ENCODE measurements at places on chromosomes 7 and 10.

- DNase-seq: peak; percentile 99
Measured at GRCh38 chr10:73965890-73966768, 31.8 kb upstream of the VCL start.

- no peak for DNase-seq
Measured at GRCh38 chr10:132360766-132361447, 28.9 kb downstream of the LRRC27 start.

GRCh38 chr7:47901542-47901941 lies 46.7 kb downstream of the PKD1L1 start:
- peak; percentile 19 for DNase-seq

- no peak for DNase-seq
Measured at GRCh38 chr7:32092346-32092745, 22.1 kb upstream of the PDE1C start.

GRCh38 chr10:69241575-69241974 lies 21.4 kb downstream of the HKDC1 start:
- DNase-seq: no peak

DNA sequence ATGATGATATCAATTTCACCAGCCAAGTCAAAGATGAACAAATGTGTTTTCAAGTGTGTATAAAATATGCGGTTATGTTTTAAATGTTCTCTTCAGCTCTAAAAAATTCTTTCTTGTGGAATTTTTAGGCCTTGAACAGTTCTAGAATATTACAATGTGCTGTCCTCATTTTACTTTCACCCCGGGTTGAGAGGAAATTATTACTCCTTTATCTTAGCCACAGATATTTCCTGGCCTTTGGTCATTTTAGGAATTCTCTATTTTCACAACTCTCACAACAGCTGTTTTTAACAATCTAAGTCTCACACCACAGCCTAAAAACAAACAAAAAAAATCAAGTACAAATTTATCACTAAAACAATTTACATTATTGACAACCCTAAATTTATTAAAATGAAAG lies 112.2 kb upstream of the HGF start:
- DNase-seq: no peak

- no peak for DNase-seq
Measured at GRCh38 chr10:50400694-50401093, 149.4 kb upstream of the ASAH2 start.

DNA sequence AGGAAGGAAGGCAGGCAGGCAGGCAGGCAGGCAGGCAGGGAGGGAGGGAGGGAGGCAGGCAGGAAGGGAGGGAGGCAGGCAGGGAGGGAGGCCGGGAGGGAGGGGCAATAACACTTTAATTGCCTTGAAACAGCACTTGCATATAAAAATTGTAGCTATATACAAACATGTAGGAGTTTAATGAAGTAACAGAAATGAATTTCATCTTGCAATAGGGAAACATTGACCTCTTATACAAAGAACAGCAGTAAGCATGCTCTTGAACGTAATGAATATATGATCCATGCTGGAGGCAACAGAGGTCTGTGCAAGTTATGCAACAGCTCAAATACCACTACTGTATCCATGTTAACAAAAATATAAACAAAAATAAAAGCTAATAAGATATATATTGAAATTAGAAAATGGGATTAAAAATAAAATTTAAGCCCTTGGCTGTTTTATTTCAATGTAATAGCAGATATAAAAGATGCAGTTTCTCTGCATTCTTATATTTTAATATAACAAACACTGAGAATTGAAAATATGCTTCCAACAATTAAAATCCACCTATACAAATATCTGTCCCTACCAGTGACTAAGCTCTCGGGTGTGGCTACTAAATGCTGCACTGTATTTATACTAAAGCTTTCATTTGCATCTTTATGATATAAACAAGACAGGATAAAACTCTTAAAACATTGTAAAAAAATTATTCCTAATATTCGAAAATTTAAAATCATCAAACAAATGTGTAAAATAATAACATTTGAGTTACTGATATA lies 50.3 kb downstream of the CACNA2D1 start:
- DNase-seq: no peak

- DNase-seq: peak; percentile 99
Measured at GRCh38 chr10:24920907-24921881, 31.2 kb downstream of the PRTFDC1 start.

GRCh38 chr10:70588255-70588654 lies 14.3 kb downstream of the PRF1 start:
- DNase-seq: no peak

GRCh38 chr7:45106-46090 lies 147.0 kb upstream of the FAM20C start:
- no peak for DNase-seq

DNA sequence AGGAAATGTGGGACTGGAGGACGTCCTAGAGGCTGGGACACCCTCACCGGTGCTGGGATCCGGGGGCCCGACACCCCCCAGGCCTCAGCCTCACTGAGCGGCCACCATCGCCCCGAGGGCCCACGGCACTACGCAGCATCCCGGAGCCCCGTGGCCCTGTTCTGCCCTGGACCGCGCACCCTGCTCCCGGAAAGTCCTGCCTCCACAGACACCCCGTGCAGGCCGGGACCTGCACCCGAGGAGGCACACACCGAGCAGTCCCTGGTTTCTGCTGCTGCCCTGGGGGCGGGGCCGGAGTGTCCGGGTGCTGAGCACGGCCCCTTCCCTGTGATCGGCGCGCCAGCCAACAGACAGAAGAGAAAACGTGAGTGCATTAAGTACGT lies 18.1 kb upstream of the KNDC1 start:
- DNase-seq: no peak

- peak; percentile 64 for DNase-seq
Measured at GRCh38 chr7:111089822-111090426, 1.0 kb upstream of the LRRN3 start.

GRCh38 chr10:120480065-120480600 lies 23.1 kb downstream of the PLPP4 start:
- no peak for DNase-seq

- DNase-seq: peak; percentile 90
Measured at GRCh38 chr10:77195101-77195500, 442.5 kb downstream of the KCNMA1 start.

DNA sequence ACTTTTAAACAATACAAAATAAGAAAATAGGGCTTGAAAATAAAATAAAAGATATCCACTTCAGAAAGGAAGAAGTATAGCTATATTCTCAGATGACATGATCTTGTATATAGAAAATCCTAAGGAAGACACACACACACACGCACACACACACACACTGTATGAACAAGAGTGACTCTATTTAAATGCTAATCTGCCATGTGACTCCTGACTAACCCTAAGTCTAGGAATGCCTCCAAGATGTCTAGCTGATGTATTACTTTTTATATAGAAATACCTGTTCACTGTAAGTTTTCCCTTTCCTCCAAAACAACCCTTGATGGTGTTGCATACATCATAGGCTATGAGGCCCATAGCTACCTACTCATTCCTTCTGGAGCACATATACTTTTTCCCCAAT lies 173.1 kb upstream of the LRRTM3 start:
- peak; percentile 63 for DNase-seq

DNA sequence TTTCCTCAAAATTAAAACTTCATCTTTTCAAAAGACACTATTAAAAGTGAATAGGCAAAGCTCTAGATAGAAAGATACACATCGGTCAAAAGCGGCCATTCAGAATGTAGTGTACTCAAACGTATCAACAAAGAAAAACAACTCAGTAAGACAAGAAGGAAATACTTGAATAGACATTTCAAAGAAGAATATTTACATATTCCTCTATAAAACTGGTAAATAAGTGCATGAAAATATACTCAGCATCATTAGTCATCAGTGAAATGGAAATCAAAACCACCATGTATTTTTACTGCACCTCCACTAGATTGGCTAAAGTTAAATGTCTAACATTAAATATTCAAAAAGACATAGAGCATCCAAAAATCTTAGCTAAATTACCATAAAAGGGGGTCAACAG lies 551.1 kb upstream of the SORCS1 start:
- DNase-seq: no peak

DNA sequence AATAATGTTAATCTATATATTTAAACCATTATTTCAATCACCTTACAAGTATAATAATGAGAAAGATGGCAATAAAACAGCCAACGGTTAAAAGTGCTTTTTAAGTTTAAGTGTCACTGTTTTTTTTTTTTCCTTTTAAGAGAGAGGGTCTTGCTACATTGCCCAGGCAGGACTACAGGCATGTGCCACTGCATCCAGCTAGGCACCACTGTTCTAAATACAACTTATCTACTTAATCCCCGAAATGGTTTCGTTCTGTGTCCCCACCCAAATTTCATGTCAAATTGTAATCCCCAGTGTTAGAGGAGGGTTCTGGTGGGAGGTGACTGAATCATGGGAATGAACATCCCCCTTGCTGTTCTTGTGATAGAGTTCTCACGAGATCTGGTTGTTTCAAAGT lies 49.7 kb downstream of the TNPO3 start:
- no peak for DNase-seq

DNA sequence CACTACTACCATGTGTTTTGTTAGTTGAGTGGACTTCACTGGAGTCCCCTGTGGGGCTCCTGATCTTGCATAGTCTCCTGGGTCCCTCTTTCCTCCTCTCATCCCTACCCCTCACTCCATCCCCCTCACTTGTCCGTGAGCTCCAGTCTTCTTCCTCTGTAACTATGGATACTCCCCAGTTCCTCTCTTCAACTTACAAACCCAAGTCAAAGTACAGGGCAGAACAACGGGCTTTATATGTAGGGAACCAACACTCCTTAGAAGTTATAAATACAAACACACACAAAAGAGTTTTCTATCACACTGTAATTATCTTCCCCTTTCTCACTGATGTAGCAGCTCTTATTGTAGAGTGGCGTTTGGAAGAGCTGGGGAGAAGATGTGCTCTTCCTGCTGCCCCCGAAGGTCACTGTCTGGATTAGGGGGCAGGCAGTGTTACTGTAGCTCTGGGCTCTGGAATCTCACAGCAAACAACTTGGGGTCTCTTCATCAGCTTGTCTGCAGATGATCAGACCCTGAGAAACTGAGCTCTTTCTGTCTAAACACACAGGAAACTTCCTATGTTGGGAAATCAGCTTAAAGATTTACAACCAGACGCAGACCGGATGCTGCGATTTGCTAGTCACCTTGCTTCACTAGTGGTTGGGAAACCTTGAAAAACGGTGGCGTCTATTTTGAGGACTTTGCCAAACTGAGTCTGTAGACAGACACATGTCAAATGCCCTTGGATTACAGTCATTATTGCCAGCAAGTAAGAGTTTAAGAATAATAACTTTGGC lies 13.6 kb downstream of the SNX10 start:
- no peak for DNase-seq

- no peak for DNase-seq
Measured at GRCh38 chr7:111755383-111755782, 193.1 kb upstream of the IMMP2L start.

GRCh38 chr7:36777855-36778254 lies 53.6 kb upstream of the AOAH start:
- DNase-seq: no peak

GRCh38 chr7:15336146-15336545 lies 225.7 kb downstream of the AGMO start:
- no peak for DNase-seq

GRCh38 chr7:96773483-96773882 lies 63.8 kb upstream of the SEM1 start:
- no peak for DNase-seq

DNA sequence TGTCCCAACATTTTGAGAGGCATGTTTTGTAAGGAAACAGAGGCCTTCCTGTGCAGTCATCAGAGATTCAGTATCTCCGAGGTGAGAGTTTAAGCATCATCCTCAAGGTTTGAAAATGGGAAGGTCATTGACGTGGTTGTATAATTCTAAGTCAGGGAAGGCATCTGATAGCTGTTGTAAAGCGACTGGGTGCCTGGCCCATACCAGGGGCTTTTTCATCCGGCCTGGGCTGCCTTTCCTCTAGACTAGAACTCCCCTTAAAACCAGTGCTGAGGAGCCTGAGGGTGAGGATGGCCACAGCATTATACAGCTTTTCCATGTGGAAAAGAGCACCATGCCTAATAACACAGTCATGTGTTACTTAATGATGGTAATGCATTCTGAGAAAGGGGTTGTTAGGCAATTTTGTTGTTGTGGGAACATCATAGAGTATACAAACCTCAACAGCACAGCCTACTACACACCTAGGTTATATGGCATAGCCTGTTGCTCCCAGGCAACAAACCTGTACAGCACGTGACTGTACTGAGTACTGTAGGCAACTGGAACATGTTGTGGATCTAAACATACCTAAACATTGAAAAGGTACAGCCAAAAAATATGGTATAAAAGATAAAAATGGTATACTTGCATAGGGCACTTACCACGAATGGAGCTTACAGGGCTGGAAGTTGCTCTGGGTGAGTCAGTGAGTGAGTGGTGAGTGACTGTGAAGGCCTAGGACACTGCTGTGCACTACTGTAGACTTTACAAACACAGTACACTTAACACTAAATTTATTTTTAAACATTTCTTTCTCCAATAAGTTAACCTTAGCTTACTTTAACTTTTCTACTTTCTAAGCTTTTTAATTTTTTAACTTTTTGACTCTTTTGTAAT lies 13.5 kb upstream of the CACUL1 start:
- no peak for DNase-seq

- no peak for DNase-seq
Measured at GRCh38 chr10:26216585-26217395, at the start of gene GAD2. TSS of gene GAD2 (plus strand) at chr10:26216774. CDS start at chr10:26216810, 36 bp downstream.

GRCh38 chr7:111820121-111820520 lies 257.8 kb upstream of the IMMP2L start:
- DNase-seq: no peak

DNA sequence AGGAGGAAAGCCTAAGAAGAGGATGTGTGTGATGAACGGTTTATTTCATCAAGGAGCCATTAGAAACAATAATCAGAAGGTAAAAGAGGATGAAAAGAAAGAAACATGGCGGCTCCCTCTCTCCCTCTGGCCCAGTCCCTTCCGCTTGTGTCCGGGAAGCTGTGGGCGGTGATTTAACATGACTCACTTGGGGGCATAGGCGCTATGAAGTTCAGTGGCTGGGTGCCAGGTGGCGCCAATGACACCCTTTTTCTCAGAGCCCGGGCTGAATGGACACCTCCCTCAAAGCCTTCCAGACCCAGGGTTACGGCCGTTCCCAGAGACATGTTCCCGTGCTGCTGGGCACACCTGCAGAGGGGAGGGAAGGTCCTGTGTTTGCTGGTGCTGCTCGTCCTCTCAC lies 244.0 kb downstream of the SKAP2 start:
- DNase-seq: no peak

GRCh38 chr7:80493121-80493849 lies 18.6 kb downstream of the GNAT3 start:
- DNase-seq: no peak

DNA sequence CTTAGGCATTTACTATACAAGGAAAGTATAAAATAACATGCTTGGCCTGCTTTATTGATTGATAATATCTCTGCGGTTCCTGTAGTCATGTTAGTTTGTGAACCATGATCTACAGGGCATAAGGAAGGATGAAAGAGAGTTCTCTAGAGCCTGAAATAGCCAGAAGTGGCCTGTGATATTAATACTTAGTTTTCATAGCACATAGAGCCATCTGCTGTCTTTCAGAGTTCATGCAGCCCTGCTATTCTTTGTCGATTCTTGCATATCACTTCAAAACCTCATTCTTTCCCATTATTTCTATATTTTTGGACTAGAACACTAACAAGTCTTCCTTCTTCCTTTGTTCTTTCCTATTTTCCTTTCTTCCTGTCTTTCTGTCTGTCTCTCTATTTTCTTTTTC lies 26.4 kb upstream of the PRKG1 start:
- DNase-seq: no peak

Measured in IMR-90 (cell line).